ENCODE measurements at places on chromosomes 16 and 17. TPM values are rescaled to one million over a fixed set of nuclear protein-coding genes. Genes with fewer than 3 reads are reported as not detected.

The SPNS3 gene
- total RNA-seq, result 0.15 TPM

DNA sequence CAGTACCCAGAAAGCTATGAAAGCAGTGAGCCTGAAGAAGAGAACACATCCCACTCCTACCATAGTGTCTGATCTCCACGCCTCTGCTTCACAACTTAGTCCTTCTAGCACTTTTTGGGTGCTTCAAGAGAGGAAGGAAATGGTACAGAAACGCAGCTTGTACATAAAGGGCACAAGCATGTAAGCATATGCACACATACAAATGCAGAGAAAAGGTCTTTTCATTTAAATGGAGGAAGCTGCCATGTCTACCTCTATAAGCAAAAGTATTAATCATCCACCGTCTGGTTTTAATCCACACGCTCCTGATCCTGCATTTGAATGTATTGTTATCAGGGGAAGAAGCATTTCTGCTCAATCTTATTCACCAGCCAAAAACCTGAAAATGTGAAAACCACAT, 100.7 kb downstream of the HIC1 start:
- H3K27ac ChIP-seq, result no peak overlapping the region
- no peaks in the 10 kb centered on the region for H3K27me3 ChIP-seq
- no peaks in the 10 kb centered on the region for H3K4me1 ChIP-seq
- H3K4me3 ChIP-seq, result no peak overlapping the region
- no peak for DNase-seq

The EZH1 gene
- total RNA-seq, result 91.1 TPM

DNA sequence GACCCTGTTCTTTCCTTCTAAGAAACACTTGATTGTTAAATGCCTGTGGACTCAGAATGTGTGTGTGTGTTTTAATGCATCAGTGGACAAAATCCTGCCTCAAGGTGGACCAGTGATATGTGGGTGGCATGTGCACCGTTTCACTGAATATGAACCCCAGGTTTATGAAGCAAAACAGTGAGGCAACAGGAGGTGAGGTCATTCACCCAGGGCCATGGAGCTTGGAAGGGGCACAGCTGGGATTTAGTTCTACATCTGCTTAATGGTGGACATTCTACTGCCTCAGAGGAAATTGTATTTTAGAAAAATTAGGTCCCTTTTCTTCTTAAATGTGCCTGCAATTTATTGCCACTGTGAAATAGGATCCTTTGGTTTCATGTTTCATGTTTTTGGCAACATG, 549.5 kb upstream of the EEF2KMT start:
- no peaks in the 10 kb centered on the region for H3K27me3 ChIP-seq
- H3K4me1 ChIP-seq, result no peaks in the 10 kb centered on the region
- H3K36me3 ChIP-seq, result no peaks in the 10 kb centered on the region
- no peak for DNase-seq

DNA sequence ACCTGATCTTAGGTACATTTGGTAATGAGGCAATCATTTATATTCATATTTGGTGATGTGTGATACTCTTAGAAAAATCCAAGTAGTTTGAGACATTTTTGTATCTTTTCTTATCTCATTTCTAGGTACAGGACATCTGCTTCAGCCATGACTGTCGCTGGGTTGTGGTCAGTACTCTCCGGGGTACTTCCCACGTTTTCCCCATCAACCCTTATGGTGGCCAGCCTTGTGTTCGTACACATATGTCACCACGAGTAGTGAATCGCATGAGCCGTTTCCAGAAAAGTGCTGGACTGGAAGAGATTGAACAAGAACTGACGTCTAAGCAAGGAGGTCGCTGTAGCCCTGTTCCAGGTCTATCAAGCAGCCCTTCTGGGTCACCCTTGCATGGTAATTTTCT, 312.2 kb downstream of the BCAS3 start:
- no peaks in the 10 kb centered on the region for H3K36me3 ChIP-seq
- H3K27ac ChIP-seq, result no peak overlapping the region
- H3K4me1 ChIP-seq, result no peaks in the 10 kb centered on the region
- no peaks in the 10 kb centered on the region for H3K27me3 ChIP-seq

GRCh38 chr16:6888531-6888930, 444.1 kb upstream of the RBFOX1 start:
- H3K4me3 ChIP-seq, result no peak overlapping the region
- H3K4me1 ChIP-seq, result no peaks in the 10 kb centered on the region
- no peak for DNase-seq
- H3K27me3 ChIP-seq, result no peaks in the 10 kb centered on the region
- no peak overlapping the region for H3K27ac ChIP-seq

- no peaks in the 10 kb centered on the region for H3K36me3 ChIP-seq
- DNase-seq, result no peak
- no peaks in the 10 kb centered on the region for H3K27me3 ChIP-seq
- peaks cover 7% of the 10 kb centered on the region for H3K4me1 ChIP-seq
- peak overlapping the region; percentile 99 for H3K27ac ChIP-seq
- peak overlapping the region; percentile 98 for H3K4me3 ChIP-seq
Observed at GRCh38 chr16:69564845-69565670, 708 bp upstream of the NFAT5 start.

- no peak within 1 kb of the TSS for H3K27ac ChIP-seq
- H3K27me3 ChIP-seq, result no peaks in the 10 kb centered on the region
- no peaks in the 10 kb centered on the region for H3K36me3 ChIP-seq
- H3K4me3 ChIP-seq, result no peak within 1 kb of the TSS
Observed at GRCh38 chr17:9821921-9822320, at the start of gene GSG1L2. Gene GSG1L2 (minus strand): TSS chr17:9822079. CDS start chr17:9822071, 8 bp downstream.

GRCh38 chr17:65366102-65366844, 195.2 kb downstream of the AXIN2 start:
- DNase-seq, result no peak
- no peak overlapping the region for H3K4me3 ChIP-seq
- H3K4me1 ChIP-seq, result no peaks in the 10 kb centered on the region
- no peaks in the 10 kb centered on the region for H3K36me3 ChIP-seq

GRCh38 chr16:26091511-26091910, 399.8 kb downstream of the HS3ST4 start:
- no peak overlapping the region for H3K4me3 ChIP-seq
- H3K36me3 ChIP-seq, result no peaks in the 10 kb centered on the region
- H3K4me1 ChIP-seq, result no peaks in the 10 kb centered on the region
- H3K27ac ChIP-seq, result no peak overlapping the region
- no peak for DNase-seq
- H3K27me3 ChIP-seq, result no peaks in the 10 kb centered on the region

DNA sequence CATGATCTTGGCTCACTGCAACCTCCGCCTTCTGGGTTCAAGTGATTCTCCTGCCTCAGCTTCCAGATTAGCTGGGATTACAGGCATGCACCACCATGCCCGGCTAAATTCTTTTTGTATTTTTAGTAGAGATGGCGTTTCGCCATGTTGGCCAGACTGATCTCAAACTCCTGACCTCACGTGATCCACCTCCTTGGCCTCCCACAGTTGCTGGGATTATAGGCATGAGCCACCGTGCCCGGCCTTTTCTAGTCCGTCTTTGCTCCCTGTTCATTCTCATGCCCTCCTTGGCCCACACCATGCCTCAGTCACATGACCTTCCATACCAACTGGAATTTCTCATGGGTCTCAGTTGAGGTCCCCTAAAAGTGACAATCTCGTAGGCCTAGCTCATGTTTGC, 86.9 kb downstream of the SNX29 start:
- H3K4me1 ChIP-seq, result no peaks in the 10 kb centered on the region
- H3K4me3 ChIP-seq, result no peak overlapping the region
- no peak overlapping the region for H3K27ac ChIP-seq
- no peaks in the 10 kb centered on the region for H3K36me3 ChIP-seq
- DNase-seq, result no peak

GRCh38 chr17:31495022-31495885, 103.8 kb downstream of the RAB11FIP4 start:
- no peak overlapping the region for H3K4me3 ChIP-seq
- no peaks in the 10 kb centered on the region for H3K27me3 ChIP-seq
- peak; percentile 50 for DNase-seq
- no peaks in the 10 kb centered on the region for H3K4me1 ChIP-seq
- H3K27ac ChIP-seq, result peak overlapping the region; percentile 48

- no peak for DNase-seq
- no peaks in the 10 kb centered on the region for H3K4me1 ChIP-seq
- no peak overlapping the region for H3K4me3 ChIP-seq
Observed at GRCh38 chr16:80971819-80972218, 34.9 kb downstream of the CMC2 start.

GRCh38 chr16:66758086-66758485, 6.7 kb upstream of the DYNC1LI2 start:
- no peaks in the 10 kb centered on the region for H3K4me1 ChIP-seq
- H3K36me3 ChIP-seq, result no peaks in the 10 kb centered on the region
- no peaks in the 10 kb centered on the region for H3K27me3 ChIP-seq
- no peak overlapping the region for H3K4me3 ChIP-seq
- H3K27ac ChIP-seq, result no peak overlapping the region
- no peak for DNase-seq

The RSKR gene
- 11.0 TPM for total RNA-seq

DNA sequence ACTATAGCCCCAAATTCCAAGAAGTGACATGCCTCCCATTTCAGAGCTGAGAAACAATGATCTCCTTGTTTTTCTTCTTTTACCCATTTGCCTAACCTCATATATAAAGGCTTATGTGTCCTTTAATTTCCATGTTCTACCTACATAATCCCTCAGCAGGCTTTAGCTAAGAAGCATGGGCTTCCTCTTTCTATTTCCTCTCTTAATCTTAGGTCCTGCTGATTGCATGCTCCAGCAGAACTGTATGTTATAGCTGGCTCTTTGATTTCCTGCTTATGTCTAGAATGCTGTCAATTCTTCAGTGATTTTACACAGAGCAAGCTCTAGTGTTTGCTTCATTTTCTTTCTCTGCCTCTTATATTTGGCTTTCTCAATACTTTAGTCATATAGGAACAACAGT, 151.7 kb upstream of the COX10 start:
- H3K36me3 ChIP-seq, result no peaks in the 10 kb centered on the region
- no peaks in the 10 kb centered on the region for H3K27me3 ChIP-seq
- no peak overlapping the region for H3K27ac ChIP-seq
- H3K4me1 ChIP-seq, result no peaks in the 10 kb centered on the region

DNA sequence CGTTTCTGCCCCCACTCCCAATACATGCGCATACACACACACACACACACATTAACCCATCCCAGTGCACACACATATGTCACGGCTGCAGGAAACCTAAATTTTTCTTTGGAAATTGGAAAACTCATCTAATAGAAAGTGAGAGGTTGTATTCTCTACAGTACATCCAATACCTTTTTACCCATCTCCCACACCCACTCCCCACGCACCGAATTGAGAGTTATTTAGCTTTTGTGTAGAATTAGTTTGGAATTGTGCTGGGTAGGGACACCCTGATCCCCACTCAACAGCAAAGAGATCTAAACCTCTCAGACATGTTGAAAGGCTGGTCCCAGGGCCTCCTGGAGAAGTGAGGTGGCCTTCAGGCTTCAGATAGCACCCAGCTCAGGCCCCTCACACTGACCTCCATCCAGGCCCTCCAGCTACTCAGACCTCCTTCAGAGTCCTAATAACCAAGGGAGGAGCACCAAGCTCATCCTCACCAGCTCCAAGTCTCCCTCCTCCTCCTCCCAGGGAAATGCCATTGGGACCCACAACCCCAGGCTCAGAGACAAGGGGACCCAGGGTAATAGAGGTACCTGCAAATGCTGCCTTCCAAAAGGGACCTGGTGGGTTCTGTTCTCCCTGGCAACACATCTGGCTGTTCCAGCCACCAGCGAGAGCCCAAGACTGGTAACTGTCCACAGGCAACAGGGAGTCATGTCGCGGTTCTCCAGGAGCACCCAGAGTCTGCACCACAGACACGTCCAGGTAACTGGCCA, 955 bp downstream of the HOXB13 start:
- DNase-seq, result no peak
- no peak overlapping the region for H3K4me3 ChIP-seq
- no peaks in the 10 kb centered on the region for H3K36me3 ChIP-seq
- no peaks in the 10 kb centered on the region for H3K4me1 ChIP-seq
- H3K27ac ChIP-seq, result no peak overlapping the region
- H3K27me3 ChIP-seq, result peaks cover 100% of the 10 kb centered on the region

The PIK3R5 gene
- total RNA-seq, result 12.3 TPM

DNA sequence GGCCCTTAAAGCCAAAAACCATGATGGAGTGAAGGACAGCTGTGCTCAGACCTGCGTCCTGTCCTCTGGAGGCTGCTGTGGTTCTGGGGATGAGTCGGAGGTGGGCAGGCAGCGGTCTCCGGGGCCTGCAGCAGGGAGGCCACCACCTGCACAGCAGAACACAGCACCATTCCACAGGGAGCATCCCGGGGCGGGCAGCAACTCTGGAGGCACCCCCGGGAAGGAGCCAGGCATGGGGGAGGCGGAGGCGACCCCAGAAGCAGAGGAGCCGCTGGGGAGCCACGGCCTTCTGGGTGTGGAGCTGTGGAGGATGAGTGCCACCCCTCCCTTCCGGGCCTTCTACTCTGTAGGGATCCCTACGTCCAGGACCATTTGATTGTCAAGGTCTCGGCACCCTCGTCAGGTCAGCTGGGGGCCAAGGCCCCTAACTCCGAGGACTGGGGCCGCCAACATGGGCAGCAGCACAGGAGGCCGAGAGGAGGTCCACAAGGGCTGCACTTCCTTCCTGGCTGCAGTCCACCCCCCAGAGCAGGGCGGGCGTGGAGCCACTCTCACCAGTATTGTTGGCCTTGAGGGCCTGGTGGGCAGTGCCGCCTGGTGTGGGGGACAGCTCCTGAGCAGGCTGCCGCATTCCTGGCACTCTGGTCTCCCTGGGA, 23.8 kb downstream of the CEP131 start:
- DNase-seq, result no peak
- H3K4me3 ChIP-seq, result no peak overlapping the region
- no peaks in the 10 kb centered on the region for H3K4me1 ChIP-seq
- H3K36me3 ChIP-seq, result no peaks in the 10 kb centered on the region
- H3K27me3 ChIP-seq, result no peaks in the 10 kb centered on the region

DNA sequence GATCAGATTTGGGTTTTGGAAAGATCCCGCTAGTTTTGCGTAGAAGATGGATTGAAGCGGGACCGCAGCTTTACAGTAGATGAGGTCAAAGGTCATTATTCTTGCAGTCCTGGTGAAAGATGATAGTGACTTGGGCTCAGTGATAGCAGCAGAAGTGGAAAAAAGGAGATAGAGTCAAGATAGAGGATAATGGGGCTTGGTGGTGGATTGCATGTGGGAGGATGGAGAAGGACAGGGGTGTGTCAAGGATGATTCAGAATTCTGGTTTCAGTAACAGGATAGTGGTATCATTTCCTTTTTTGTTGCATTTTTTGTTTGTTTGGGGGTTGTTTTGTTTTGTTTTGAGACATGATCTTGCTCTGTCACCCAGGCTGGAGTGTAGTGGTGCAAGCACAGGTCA, 28.7 kb downstream of the CHD9NB start:
- H3K27ac ChIP-seq, result no peak overlapping the region
- no peak for DNase-seq
- no peaks in the 10 kb centered on the region for H3K4me1 ChIP-seq
- H3K36me3 ChIP-seq, result no peaks in the 10 kb centered on the region
- no peaks in the 10 kb centered on the region for H3K27me3 ChIP-seq

DNA sequence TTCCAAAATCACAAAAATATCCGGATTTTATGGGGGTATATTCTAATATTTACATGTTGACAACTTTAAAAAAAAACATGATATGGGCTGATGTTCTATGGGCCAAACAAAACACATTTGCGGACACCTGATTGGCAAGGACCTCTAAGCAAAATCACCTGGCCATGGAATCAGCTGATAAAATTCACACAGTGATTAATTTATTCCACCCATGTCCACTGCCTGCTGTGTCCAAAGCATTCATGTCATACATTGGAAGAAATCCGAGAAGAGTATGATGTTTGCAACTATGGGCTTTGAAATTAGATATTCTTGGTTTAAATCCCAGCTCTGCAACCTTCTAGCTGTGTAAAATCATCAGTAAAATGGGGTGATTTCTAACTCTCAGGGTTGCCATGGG, 538.7 kb downstream of the HAPSTR1 start:
- DNase-seq, result no peak
- no peak overlapping the region for H3K4me3 ChIP-seq
- no peaks in the 10 kb centered on the region for H3K4me1 ChIP-seq

- no peak overlapping the region for H3K27ac ChIP-seq
- no peak for DNase-seq
- H3K27me3 ChIP-seq, result no peaks in the 10 kb centered on the region
- H3K36me3 ChIP-seq, result no peaks in the 10 kb centered on the region
Observed at GRCh38 chr17:80198144-80198661, 21.9 kb downstream of the SGSH start.

Measured in breast epithelium (tissue), 4 donors.